Osteoblast (primary cell): ENCODE measurements at places on chromosomes 6 and 20.
A peak's percentile ranks its signal among the peaks of the same experiment; 100 is the strongest.

- DNase-seq = no peak
These were observed 18.4 kb downstream of the CTNNBL1 start for GRCh38 chr20:37711994-37712964.

- no peak for DNase-seq
These were observed 212.6 kb downstream of the PLCB1 start for GRCh38 chr20:8344631-8345030.

- DNase-seq = no peak
These were observed 140.0 kb upstream of the RNF217 start for GRCh38 chr6:124822204-124822613.

DNA sequence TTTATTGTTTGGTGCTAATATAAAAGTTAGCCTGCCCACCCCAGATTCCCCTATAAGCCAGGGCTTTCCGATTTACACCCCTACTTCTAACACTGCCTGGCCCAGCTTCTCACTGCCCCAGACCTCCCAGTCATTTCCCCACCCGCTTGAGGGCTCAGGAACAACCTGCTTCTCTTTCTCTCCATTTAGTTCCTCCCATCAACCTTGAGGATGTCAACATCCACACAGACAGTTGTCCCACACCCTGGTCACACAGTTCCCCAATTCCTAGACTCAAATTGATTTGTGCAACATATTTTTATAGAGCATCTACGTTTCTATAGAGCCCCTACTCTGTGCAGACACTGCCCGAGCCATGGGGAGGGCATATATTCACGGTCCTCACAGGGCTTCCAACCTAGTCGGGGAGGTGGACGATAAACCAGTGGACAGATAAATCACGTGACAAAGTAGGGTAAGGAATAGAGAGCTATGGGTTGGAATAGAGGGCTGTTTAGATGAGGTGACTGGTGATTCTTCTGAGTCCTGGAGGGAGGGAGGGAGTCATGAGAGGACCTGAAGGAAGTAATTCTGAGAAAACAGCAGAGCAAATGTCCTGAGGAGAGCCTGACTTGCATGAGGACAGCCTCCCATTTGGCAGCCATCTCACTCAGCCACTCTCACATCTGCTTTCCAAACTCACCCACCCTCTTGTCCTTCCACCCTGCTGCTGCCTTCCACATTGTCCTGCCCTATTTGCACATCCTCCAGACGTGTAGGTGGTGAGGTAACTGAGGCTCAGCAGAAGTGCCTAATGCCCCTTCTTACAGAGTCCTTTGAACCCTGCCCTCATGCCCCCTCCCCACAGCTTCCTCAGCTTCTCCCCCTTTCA is 6.3 kb downstream of the GABRR2 start:
- DNase-seq = peak; percentile 50

DNA sequence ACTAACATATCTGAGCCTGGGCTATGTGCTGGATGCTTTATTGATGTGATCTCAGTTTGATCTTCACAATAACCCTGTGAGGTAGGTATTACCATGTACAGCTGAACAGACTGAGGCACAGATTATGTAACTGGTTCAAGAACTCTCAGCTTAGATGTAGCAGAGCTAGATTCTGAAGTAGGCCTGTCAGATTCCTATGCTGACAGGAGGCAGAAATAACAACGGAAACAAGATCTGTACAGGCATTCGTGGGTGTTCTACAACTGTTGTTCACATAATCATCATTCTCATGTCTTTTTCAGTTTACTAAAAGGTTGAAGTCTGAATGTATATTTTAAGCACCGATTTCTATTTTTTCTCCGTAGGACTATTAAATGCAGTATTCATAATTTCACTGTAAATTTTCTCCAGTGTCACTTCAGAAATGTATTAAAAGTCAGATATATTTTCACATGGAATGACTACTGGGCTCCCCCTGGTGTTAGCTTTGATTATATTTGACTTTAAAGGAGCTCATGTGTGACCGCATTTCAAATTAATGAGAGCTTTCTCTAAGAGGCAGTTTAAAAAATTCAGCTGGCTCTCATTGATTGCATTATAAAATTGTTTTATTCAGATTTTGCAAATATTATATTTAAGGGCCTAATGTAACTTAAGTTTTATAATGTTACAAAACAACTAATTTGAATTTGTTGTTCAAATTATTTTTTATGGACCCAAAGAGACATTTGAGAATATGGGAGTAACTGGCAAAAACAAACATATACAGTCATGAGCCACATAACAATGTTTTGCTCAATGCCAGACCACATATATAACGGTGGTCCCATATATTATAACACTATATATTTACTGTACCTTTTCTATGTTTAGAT is 36.4 kb upstream of the SLC17A4 start:
- DNase-seq = peak; percentile 63

- DNase-seq = no peak
These were observed 47.6 kb upstream of the NOTCH4 start for GRCh38 chr6:32271429-32271828.
